ENCODE measurements at places on chromosomes 11 and 22. TPM values are rescaled to one million over a fixed set of nuclear protein-coding genes. Genes with fewer than 3 reads are reported as not detected.

DLG2 gene
- 1.1 TPM for total RNA-seq

SNAP29 gene
- 12.0 TPM for total RNA-seq

TMEM191B gene
- total RNA-seq = 0.23 TPM

ARHGAP32 gene
- 9.0 TPM for total RNA-seq

CNTF gene
- 5.5 TPM for total RNA-seq

SOX10 gene
- total RNA-seq = 303 TPM

TBX1 gene
- not detected for total RNA-seq

SLC6A5 gene
- total RNA-seq = not detected

SLC22A8 gene
- not detected for total RNA-seq

IL18 gene
- total RNA-seq = 3.5 TPM

FAM227A gene
- 0.60 TPM for total RNA-seq

PYGM gene
- total RNA-seq = 3.4 TPM

USP28 gene
- 20.5 TPM for total RNA-seq

HEPN1 gene
- total RNA-seq = not detected

TXNRD2 gene
- 45.2 TPM for total RNA-seq

TSSK2 gene
- not detected for total RNA-seq

GTSE1 gene
- 20.7 TPM for total RNA-seq

DDIAS gene
- total RNA-seq = 6.0 TPM

GAS2L1 gene
- 7.9 TPM for total RNA-seq

DDTL gene
- total RNA-seq = 0.79 TPM

POLD4 gene
- 118 TPM for total RNA-seq

OSM gene
- total RNA-seq = 0.13 TPM

UBQLNL gene
- not detected for total RNA-seq

ACR gene
- total RNA-seq = 1.1 TPM

TTC38 gene
- total RNA-seq = 18.0 TPM

IL17REL gene
- total RNA-seq = not detected

OR1S2 gene
- not detected for total RNA-seq

TTLL12 gene
- total RNA-seq = 48.8 TPM

MPEG1 gene
- total RNA-seq = not detected

EED gene
- 27.5 TPM for total RNA-seq

FOXRED2 gene
- 8.3 TPM for total RNA-seq

RAG2 gene
- not detected for total RNA-seq

SYCE3 gene
- total RNA-seq = not detected

NXPE2 gene
- total RNA-seq = not detected

CASP1 gene
- not detected for total RNA-seq

LIF gene
- 40.2 TPM for total RNA-seq

SLC43A3 gene
- total RNA-seq = 110 TPM

OR6X1 gene
- total RNA-seq = not detected

CHST1 gene
- 12.5 TPM for total RNA-seq

EHF gene
- total RNA-seq = 0.68 TPM

CABP4 gene
- 0.15 TPM for total RNA-seq

TPBGL gene
- not detected for total RNA-seq

RIBC2 gene
- total RNA-seq = not detected

MYBPC3 gene
- not detected for total RNA-seq

B3GAT3 gene
- total RNA-seq = 103 TPM

RPL27A gene
- 1,933 TPM for total RNA-seq

CCDC81 gene
- total RNA-seq = 0.40 TPM

OR5A1 gene
- total RNA-seq = not detected

HNRNPUL2 gene
- total RNA-seq = 13.6 TPM

MRPL49 gene
- total RNA-seq = 105 TPM

NRXN2 gene
- 0.24 TPM for total RNA-seq

FUT4 gene
- not detected for total RNA-seq

SCUBE2 gene
- not detected for total RNA-seq

CHEK2 gene
- 12.0 TPM for total RNA-seq

KCNK4 gene
- total RNA-seq = 0.68 TPM

BCO2 gene
- total RNA-seq = 0.66 TPM

PTGDR2 gene
- total RNA-seq = 0.32 TPM

SLC16A8 gene
- total RNA-seq = not detected
